G401 (cell line): ENCODE measurements at places on chromosomes 3 and 15.

DNA sequence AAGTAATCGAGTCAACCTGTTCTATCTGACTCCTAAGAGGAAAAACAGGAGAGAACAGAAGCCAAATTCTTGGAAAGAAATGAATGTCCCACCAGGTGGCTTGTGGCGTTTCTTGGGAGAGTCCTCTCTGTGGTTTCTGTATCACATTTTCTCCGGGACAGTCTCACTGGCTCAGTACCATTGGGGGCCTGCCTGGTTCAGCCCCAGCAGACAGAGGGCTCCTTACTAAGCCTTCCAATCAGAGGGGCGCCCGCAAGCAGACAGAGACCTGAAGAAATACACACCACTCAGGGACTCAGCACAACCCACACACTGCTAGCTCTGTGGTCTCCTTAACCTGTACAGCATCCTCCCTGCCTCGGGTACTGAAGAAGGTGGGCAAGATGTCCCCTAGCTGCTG lies 302.1 kb downstream of the TLE3 start:
- DNase-seq, result no peak

GRCh38 chr15:40410476-40410875 lies 4.9 kb downstream of the IVD start:
- DNase-seq, result no peak

DNA sequence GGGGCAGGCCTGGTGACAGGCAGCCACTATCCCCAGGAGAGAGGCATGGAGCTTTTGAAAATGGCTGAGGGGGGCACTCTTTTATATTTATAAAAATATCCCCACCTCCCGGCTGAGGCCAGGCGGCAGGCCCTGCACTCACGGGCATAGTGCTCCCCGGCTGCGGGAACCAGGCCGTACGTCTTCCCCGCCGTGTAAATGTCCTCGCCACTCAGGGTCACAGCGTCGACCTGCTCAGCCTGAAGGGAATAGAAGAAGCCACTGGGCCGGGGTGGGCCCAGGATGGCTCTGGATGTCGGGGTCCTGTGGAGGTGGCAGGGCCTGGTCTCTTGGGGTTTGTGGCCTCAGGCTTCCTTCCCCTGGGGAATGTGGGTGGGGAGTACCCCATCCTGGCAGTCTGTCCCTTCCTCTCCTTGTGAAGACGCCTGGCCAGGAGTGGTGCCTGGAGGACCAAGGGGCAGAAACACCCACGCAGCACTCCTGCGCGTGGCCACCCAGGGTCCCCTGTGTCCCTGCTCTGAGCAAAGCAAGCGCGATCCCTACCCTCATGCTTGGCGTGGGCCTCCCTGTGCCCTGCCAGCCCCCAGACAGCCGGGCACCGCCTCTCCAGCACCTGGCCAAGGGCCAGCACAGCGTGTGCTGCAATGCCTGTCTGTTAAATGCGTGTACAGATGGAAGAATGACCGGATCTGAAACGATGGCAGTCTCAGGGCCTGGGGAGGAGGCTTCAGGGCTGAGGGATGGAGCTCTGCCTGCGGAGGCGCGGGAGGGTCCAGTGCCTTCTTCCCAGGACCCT lies 18.9 kb downstream of the MELTF start:
- peak; percentile 74 for DNase-seq

DNA sequence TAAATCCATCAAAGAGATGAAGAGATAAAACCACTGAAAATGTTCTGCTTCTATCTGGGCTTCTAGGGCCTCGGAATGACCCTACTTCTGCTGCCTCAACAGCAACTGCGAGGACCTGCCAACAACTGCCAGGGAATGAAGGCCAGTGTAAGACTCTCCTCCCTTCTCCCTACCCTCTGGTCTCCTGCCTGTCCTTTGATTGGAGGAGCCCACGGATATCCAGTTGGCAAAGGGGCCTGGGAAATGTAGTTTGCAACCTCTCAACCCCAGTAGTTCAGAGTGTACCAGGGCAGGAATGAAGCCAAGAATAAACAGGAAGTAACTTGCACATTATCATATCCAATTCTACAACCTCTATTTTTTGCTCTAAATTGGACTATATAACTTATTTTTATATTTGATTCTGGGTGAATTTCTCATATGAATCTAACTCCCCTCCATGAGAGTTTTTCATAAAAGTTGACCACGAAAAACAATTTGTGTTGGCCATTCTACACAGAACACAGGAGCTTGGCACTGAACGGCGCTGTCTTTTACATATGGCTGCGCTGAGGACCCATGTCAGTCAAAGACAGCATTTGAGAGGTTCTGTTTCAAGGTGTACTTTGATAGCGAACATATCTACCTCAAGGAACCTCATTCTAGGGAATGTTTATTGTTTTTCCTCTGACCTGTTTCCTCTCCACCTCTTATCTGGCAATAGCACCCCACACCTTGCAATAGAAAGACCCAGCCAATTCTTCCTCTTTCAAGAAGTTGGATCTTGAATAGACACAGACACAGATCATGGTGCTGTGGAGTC lies 91.1 kb upstream of the RNF7 start:
- DNase-seq, result peak; percentile 14

GRCh38 chr15:40493089-40493840 lies 22.5 kb downstream of the CHST14 start:
- DNase-seq, result no peak
